ENCODE measurements at places on chromosomes 7 and 10.
A peak's percentile ranks its signal among the peaks of the same experiment; 100 is the strongest.

DNA sequence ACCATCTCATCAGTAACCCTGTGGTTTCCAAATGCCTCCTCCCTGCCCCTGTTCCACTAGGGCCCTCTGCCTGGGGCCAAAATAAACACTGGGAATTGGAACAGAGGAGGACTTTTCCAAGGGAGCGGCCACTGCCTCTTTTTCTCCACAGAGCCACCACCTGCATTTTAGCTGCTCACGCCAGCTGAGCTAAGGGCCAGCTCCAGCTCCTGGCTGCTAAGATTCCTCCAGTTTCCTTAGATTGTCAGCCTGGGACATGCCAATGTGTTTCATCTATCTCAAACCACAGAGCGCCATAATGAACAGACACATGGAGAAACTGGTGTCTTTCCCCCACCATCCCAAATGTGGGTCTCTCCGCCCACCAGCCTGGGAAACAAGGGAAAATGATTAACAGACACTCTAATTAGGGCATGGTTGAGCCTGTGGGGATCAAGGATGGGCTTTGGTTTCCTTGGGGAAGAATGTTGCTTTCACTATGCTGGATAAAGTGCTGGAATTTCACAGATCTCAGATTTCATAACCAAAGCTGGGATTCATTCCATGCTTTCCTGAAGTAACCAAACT lies 52.2 kb downstream of the ASB13 start:
- peak; percentile 91 for DNase-seq

- peak; percentile 46 for DNase-seq
Measured at GRCh38 chr7:131745390-131746248, 189.2 kb upstream of the PODXL start.

DNA sequence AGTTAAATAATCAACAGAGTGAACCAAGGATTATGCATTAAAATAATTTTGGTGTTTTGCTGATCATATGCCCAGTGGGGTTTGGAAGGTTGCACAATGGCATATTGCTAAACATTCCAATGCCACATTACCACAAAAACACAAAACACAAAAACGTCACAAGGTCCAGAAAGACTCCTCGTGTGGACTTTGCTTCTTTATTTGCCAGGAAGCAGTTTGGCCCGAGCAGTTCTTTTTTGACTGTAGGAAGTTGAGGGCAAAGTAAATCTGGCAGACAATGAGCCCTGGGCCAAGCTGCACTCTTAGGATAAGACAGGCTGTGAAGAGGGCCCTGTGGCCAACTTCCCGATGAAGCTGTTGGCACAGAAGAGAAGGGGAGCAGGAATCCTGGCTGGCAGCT lies 39.2 kb upstream of the SLC35B4 start:
- no peak for DNase-seq

GRCh38 chr10:111113961-111114757 lies 37.3 kb downstream of the ADRA2A start:
- DNase-seq: no peak

- peak; percentile 53 for DNase-seq
Measured at GRCh38 chr7:131424219-131424822, 96.6 kb downstream of the MKLN1 start.

DNA sequence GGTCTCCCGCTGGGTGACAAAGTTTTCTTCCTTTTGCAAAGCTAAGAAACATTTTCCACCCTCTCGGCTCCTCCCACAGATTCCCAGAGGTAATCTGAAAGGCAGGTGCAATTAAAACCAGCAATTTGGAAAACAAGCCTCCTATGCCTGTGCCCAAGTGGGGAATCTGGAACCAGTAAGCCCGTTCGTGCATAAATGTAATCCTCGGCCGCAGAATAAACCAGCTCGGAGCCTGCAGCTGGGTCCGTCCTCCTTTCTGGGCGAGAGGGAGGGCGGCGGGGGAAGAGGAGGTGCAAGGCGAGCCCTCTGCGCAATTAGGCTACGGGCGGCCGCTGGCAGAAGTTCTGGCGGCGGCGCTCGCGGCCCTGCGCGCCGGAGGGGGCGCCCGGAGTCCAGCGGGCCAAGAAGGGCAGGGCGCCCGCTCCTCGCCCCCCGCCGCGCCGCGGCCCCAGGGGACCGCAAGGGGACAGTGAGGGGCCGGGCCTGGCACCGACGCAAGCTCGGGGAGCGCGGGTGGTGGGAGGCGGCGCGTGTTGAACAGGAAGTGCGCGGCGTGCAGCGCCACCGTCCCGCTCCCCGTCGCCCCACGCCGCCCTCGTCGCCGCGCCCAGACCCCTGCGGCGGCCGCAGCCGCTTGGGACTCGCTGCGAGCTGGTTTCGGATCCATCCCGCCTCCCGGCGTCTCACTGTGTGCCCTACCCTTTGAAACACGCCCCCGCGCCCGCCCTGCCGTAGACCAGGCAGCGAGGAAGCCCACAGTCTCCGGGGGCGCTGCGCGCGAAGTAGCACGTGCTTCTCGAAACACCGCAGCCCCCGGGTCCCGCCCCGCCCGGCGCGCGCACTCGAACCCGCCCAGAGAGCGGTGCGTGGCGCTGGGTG lies at the start of gene PRKAG2:
TSS of gene PRKAG2 (minus strand) at position 217 of the 879 bp plus-strand sequence. CDS start 495 bp downstream, outside the sequence.
- no peak for DNase-seq

DNA sequence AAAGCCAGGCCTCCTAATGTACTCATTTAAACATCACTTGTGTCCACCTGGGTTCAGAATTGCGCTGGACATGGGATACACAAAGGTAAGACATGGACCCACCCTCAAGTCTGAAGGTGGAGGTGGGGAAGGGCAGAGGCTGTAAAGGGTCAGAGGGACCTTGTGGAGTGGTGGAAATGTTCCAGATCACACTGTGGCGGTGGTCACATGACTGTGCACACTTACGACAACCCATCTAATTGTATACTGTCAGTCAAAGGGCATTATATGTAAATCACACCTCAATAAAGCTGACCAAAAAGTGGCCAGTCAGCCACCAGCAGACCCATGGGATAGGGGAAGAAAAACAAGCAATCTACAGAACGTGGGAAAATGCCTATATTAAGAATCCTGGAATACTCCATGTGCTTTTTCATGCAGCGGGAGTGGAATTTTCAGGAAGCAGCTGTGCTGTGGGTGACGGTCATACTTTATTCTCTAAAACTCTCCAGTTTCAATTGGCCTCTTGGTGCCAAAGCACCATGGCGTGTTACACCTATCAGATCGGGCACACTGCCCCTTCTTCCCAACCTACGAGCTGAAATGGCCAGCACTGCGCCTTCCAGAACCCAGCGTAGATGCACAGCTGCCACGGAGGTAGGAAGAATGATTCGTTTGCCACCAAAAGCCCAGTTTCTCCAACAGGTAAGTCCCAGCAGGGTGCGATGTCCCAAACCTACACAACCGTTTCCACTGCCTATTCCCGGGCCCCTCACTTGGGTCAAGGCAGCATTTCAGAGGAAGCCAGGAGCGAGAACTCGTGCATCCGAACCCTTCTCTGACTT lies 69.8 kb downstream of the PRKAG2 start:
- DNase-seq: no peak

- no peak for DNase-seq
Measured at GRCh38 chr10:12181065-12181775, 14.5 kb downstream of the NUDT5 start.

DNA sequence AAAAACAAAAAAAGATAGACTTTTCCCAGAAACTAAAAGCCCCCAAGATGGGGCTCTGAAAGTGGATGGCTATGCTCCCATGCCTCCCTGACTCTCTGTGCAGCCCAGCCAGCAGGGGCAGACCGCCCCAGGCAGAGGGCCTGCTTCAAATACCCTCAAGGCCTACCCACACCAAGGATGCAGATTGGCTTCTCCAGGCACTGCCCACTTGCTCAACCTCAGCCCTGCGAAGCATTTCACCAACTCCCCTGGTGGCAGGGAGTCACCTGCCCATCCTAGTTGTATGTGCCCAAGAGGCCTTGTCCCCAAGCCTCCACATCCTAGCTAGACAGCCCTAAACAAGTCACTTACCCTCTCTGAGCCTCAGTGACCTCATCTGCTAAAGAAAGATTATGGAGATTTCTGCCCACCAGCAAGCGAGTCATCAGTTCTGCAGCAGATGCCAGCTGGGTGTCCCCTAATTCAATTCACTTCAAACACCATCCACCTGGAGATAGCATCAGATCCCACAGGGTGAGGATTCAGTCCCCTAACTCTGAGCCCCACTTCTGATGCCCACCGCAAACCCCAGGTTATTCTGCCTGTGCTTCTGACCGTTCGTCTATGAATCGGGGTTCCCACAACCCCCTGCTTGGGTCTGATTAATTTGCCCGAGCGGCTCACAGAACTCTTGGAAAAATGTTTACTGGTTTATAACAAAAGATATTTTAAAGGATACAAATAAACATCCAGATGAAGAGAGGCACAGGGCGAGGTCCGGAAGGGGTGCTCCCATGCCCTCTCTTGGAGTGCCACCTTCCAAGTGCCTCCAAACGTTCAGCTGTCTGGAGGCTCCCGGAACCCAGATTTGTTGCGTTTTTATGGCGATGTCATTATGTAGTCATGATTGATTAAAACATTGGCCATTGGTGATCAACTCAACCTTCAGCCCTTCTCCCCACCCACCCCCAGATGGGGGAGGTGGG lies 18.6 kb upstream of the ZMIZ1 start:
- peak; percentile 22 for DNase-seq

DNA sequence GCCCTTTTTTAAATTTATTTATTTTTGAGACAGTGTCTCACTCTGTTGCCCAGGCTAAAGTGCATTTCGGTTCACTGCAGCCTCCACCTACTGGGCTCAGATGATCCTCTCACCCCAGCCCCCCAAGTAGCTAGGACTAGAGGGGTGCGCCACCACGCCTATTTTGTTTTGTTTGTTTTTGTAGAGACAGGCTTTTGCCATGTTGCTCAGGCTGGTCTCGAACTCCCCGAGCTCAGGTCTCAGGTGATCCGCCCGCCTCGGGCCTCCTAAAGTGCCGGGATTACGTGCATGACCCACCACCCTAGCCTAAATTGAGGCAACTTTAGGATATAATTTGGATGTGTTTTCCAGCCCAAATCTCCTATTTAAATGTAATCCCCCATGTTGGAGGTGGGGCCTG lies 805 bp downstream of the ZNF736 start:
- DNase-seq: no peak

- DNase-seq: peak; percentile 84
Measured at GRCh38 chr10:71272056-71272771, 46.8 kb upstream of the SLC29A3 start.

GRCh38 chr7:138074540-138074939 lies 1.7 kb upstream of the AKR1D1 start:
- no peak for DNase-seq

- no peak for DNase-seq
Measured at GRCh38 chr10:105210546-105210945, 569.5 kb downstream of the SORCS3 start.

- no peak for DNase-seq
Measured at GRCh38 chr7:107233981-107234380, 65.2 kb downstream of the HBP1 start.

GRCh38 chr10:24958091-24958720 lies 5.8 kb upstream of the PRTFDC1 start:
- DNase-seq: peak; percentile 90

- no peak for DNase-seq
Measured at GRCh38 chr7:144720710-144721109, 115.1 kb downstream of the TPK1 start.

- peak; percentile 67 for DNase-seq
Measured at GRCh38 chr7:30896036-30896435, 15.6 kb upstream of the AQP1 start.
